ENCODE measurements at places on chromosomes 11 and 22.

DNA sequence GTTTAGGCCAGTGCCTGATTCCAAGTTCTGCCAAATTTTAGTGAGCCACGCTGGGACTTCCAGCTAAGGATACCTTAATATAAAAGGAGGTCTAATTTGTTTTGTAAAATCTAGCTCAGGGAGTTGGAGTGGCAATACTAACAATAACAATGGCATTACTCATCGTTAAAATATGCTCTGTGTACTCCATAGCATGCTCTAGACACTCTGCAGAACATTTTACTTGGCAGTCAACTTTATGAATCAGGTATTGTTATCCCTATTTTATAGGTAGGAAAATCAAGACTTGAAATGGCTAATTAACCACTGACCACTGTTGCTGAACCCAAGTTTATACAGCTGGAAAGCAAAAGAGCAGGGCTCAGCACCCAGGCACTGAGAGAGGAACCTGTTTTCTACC, 485.0 kb upstream of the KIRREL3 start:
- no peak for DNase-seq

- no peak for DNase-seq
These were observed 20.3 kb upstream of the RRM1 start for GRCh38 chr11:4074266-4074665.

- DNase-seq = no peak
These were observed 705 bp downstream of the UNC93B1 start for GRCh38 chr11:68002938-68003845.

GRCh38 chr11:59264736-59265135, 52.0 kb upstream of the MPEG1 start:
- no peak for DNase-seq

DNA sequence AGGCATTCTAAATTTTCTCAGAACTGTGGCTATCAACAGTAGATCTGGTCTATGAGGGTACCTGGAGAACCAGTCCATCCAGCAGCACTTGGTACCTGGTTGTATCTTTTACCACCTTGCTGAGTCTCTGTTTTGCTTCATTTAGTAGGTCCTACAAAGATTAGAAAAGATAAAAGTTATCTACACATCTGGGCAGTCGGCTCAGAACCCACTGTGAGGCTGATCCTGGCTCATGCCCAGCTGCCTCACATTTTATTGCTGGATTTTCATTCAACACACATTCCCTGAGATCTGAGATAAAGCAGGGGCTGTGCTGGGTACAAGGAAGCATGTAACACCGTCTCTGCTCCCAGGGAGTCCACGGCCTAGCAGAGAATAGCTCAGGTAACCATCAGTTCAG, 27.5 kb downstream of the ATP6V1E1 start:
- DNase-seq = no peak

- no peak for DNase-seq
These were observed 61.5 kb downstream of the AAMDC start for GRCh38 chr11:77882396-77882795.

GRCh38 chr11:71446942-71447688, 1.1 kb downstream of the DHCR7 start:
- DNase-seq = no peak

- DNase-seq = no peak
These were observed 6.7 kb downstream of the NDUFV1 start for GRCh38 chr11:67613313-67613959.

- DNase-seq = no peak
These were observed 146.2 kb downstream of the RBFOX2 start for GRCh38 chr22:35882211-35883030.

DNA sequence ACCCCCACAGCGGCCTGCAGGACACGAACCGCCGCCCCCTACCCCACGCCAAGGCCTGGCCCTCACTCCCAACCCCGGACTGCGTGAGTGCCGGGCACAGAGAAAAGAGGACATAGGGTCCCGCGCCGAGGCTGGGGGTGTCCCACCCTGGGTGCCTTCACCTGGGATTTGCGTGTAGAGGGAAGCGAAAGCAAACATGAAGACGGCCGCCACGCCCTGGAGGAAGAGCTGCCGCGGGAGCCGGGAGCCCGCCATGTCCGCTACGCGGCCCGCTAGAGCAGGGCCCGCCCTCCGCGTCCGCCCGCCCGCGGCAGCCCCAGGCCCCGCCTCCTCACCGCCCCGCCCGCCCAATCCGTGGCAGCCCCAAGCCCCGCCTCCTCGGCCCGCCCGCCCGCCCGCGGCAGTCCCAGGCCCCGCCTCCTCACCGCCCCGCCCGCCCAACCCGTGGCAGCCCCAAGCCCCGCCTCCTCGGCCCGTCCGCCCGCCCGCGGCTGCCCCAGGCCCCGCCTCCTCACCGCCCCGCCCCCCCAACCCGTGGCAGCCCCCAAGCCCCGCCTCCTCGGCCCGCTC, at the start of gene LMF2:
LMF2 (minus strand) TSS at position 282 of the 570 bp plus-strand sequence; CDS start at position 255, 27 bp downstream.
- peak; percentile 33 for DNase-seq

DNA sequence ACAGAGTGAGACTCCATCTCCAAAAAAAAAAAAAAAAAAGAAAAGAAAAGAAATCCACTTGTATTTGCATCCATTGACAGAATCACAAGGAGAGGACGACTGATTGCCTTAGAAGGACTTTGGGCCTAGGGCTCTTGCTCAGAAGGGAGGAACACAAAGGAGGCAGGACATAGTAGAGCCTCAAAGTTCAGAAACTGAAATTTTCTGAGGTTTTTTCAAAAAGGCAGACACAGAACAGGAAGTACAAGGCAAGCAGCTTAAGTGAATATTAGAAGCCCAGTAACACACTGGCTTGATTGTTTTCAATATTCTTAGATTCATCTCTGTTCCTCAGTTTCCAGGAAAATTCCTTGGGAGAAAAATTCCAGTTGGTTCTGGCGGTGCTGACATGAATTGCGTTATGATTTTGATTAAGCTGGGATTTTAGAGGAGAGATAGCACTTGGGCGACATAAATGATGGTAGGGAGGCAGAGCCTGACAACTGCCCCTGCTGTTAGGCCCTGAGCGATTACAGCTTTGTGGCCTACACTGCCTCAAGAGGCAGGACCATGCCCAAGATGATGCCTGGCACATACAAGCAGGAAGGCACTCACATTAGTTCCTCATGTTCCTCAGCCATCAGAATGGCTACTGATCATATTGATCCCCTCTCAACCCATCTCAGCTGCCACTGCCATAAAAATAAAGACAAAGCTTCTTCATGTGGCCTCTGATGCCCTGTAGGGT, 15.3 kb downstream of the CLPB start:
- no peak for DNase-seq

DNA sequence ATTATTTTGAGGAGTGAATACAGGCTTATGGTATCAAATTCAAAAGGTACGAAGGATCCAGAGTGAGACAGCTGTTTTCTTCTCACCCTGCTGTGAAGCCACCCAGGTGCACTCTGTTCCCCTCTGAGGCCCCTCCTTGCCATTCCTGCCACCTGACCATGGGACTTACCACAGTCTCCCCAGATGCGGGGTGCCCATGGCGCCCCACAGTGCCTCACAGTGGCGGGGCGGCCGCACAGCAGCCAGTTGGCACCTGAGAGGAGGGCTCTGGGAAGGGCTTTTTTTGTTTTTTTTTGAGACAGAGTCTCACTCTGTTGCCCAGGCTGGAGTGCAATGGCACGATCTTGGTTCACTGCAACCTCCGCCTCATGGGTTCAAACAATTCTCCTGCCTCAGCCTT, 151.7 kb downstream of the CEP164 start:
- DNase-seq = no peak

- no peak for DNase-seq
These were observed 95.8 kb upstream of the ALKBH3 start for GRCh38 chr11:43784866-43785265.

- DNase-seq = no peak
These were observed 4.6 kb downstream of the TRABD start for GRCh38 chr22:50190182-50190940.

GRCh38 chr11:128610721-128611617, 23.6 kb upstream of the ETS1 start:
- DNase-seq = peak; percentile 68

- peak; percentile 80 for DNase-seq
These were observed 21.8 kb upstream of the RRM1 start for GRCh38 chr11:4072668-4073285.

- DNase-seq = no peak
These were observed at the start of gene IGSF22 for GRCh38 chr11:18726040-18726439. TSS of gene IGSF22 (minus strand) at chr11:18726188. CDS start at chr11:18724236, 1,952 bp downstream.

All from dermis microvascular lymphatic vessel endothelial cell (primary cell).